ENCODE measurements at places on chromosomes 4 and X.

DNA sequence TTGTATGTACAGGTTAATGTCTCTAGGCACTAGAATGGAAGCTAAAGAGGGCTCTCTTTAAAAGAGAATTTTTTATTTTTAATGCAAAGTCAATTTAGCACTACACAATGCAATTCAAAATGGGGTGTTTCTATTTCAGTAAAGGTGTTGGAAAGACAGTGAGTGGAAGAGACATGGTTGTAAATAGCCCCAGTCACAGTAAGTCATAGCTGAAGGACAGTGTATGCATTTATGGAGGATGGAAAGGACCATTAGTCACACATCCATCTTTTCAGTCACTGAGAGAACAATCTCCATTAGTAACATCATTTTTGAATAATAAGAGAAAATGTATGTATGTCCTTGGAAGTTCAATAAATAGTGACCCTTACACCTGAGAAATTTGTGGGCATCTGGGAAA lies 148.0 kb downstream of the PDHA2 start:
- no peak for DNase-seq

DNA sequence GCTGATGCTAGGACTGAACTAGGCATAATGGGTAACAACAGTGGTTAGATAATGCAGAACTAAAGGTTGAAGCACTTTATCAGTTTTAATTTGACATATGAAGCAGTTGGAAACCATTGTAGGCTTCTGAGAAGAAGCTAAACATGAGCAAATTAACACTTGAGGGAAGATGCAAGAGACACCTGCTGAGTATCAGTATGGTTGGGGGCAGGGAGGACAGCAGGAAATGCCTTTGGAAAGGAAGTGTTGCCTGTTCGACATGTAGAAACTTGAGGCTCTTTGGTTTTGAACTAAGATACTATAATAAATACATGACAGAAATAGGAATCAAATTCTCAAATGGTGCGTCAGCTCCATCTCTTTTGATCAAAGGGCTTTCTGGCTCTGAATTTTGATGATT lies 115.6 kb downstream of the FHIP1A start:
- DNase-seq: no peak

GRCh38 chr4:125049711-125050110 lies 265.0 kb upstream of the FAT4 start:
- DNase-seq: no peak

DNA sequence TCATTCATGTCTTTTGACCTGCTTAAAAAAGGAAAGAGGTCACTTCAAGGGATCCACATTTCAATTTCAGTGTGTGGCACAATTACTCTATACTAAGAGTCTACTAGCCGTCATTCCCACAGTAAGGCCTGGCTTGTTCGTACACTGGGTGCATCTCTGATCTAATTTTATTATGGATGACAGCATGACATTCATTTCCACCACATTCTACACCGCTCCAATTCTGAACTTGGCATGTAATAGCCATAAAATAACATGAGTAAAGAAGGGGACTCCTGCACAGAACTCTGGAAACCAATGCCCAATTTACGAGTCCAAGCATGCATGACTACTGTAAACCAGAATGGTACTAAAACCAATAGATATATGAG lies 51.1 kb downstream of the HAND2 start:
- DNase-seq: no peak

DNA sequence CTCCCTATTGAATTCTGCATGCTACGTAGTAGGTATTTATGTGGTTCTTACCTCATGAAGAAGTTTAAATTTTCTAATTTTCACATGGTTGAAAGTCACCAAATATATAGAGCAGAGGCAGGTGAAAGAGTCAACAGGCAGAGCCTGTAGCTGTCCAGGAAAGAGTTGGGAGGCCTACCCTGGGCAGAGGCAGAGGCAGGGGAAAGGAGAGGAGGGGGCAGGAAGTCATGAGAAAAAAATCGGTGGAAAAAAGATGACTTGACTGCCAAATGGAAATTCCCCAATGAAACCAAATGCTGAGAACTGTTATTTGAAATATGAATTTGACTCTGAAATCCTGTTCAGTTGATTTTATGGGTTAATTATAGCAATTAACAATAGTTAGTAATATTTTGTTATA lies 23.1 kb upstream of the GPR34 start:
- DNase-seq: no peak

DNA sequence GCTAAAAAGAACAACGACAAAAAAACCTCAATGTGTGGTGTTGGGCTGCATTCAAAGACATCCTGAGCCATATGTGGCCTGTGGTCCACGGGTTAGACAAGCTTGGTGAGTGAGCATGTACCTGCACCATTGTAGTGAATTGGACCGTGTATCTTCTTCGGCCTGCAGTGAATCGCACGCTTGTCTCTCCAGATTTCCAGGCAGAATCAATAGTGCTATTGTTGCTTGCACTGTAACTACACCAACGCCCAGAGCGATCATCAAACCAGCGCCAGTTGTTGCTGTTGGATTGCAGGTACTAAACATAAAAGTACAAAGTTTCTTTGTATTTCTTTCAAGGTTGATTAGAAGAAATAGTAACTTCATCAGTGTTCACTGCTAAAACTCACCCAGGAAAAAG lies 101.6 kb downstream of the HUWE1 start:
- no peak for DNase-seq
